ENCODE measurements at places on chromosomes 2 and 18.

DNA sequence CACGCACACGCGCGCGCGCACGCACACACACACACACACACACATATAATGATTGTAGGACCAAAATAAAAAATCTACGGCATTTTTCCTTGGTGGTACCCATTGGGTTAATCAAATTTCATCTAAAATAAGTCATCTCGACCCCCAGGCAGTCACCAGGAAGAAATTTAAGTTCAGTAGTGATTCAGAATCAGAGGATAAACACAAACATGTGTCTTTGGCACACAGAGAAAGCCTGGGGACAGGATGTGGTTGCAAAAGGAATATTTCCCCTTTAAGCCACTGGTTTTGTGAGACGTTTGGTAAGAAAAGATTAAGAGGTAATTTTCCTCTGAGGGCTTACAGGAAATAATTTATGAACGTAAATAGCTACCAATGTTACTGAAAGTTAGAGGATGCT lies 171.6 kb upstream of the PIEZO2 start:
- DNase-seq = no peak

DNA sequence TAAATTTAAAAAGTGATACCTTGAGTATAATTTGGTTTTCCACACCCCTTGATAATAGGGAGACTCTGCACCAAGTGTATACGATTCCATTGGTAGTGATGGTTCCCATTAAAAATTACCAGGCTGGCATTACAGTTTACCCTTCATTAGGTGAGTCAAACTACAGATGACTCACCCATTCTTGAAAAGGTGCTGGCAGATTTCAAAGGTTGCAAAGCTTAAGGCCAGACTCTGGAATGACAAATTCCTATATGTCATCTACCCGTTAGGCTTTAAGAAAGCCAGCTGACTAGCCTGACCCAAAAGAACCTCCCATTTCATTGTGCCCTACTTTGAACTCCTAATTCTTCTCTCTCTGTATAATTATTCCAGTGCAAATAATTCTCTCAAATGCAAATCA lies 124.4 kb downstream of the LRRTM4 start:
- DNase-seq = no peak

- no peak for DNase-seq
Observed at GRCh38 chr18:72700961-72701710, 157.0 kb upstream of the CBLN2 start.

DNA sequence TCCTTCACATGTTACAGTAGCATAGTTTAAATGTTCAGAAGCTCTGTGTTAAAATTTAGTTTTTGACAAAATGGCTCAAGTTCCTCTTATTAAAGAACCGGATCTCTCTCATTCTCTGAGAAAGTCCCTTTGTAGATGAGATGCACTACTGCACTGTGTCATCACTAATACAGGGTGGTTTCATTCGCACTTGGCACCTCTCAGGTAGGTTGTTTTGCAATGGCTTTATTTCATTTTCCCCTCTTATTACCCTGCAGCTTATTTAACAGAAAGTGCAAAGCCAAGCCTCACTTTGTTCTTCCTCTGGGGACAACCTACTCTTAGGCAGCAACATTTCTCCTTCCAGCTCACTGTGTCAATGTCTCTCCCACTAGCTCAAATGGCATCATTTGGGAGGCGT lies 185.1 kb downstream of the DLGAP1 start:
- no peak for DNase-seq

DNA sequence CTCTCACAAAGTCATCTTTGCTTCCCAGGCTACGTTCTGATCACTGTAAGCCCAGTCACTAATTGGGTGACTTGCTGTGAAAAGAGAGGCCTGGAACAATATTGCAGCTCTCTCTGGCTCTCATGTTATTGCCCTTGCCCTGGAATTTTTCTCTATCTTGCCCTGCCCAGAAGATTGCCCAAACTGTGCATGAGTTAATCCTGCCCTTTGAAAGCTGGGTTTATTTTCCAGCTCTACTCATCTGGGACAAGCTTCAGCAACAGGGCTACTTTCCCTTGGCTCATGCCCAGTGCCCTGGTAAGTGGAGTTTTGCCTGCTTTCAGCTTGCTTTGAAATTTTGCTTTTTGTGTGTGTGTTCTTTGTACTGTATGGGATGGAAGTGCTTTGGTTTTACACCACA lies 6.9 kb upstream of the EHBP1 start:
- no peak for DNase-seq

DNA sequence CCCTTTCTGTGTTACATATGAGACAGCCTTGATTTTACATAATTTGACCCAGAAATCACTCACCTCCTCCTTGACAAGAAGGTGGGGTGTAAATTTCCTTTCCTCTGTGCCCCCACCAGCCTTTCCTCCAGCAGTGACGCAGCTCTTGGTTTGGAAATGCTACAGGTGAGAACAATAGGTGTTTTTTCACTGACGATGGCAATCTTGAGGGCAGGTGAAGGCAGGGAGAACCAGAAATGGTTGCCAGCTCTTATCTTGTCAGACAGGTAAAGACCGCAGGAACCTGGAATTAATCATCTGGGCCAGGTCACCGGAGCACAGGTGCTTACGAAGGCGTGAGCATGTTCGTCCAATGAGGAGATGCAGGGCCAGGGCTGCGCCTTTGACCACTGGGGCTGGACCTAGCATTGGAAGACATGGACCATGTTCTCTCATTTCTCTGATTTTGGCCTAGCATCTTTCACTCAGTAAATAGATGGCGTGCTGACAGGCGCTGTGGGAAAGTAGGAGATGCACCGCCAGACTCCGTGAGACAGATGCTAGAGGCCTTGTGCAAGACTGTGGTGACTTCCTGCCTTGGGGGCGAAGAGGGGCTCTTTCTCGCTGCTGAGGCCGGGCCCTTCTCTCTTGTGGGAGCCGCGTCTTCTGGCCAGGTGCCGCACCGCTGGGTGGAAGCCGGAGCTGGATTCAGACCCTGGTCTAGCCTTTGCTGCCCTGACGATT lies 4.0 kb downstream of the CIDEA start:
- no peak for DNase-seq

- no peak for DNase-seq
Observed at GRCh38 chr2:98882368-98882767, 53.7 kb downstream of the CRACDL start.

DNA sequence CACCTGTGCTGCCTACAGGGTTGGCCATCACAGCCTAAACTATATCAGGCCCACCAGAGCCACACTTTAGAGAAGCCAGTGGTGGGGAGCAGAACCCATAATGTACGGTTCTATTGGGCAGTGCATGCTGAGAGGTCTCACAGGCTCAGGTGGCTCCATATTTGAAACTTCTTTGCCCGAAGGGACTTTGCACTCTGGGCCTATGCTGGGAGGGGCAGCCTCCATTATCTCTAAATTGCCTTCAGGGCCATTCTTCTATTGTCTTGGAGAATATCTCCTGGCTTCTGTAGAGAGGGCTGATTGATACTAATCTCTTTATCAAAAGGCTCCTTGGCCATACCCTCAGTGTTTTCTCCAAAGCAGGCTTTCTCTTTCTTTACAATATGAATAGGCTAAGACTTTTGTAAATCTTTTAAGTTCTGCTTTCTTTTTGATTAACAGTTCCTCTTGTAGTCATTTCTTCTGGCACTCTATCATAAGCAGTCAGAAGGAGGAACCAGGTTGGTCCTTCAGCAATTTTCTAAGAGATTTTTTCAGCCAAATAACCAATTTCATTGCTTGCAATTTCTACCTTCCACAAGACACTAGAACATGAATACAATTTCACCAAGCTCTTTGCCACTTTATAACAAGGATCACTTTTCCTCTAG lies 44.5 kb downstream of the RPE start:
- no peak for DNase-seq

DNA sequence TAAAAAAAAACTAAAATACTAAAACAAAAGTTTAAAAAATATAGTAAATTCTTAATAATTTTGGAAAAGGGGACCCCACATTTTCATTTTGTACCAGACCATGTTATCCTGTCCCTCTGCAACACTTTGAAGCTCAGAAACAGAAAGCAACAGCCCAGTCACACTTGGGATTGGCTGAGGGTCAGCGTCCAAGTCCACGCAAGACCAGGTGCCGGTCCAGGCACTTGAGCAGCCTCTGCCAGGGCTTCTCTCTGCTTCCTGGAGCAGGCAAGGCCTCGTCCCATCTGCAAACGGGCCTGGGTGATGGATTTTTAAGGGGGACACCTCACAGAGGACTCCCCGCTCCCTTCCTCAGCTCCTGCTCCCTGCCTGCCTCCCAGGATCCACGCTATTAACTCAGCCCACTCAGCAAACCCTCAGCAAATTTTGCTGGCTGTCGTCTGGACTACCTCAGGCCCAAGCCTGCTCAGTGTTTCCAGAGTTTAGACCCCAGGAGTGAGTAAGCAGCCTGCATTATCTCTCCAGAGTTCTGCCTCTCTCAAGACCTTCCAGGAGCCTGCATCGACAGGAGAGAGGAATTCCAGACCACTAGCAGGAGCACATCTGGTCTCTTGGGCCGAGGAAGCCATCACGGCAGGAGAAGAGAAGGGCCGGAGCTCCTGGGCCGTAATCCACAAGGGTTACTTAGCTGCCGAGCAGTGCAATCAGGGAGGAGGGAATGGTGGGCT lies 88.7 kb upstream of the STPG4 start:
- DNase-seq = no peak

DNA sequence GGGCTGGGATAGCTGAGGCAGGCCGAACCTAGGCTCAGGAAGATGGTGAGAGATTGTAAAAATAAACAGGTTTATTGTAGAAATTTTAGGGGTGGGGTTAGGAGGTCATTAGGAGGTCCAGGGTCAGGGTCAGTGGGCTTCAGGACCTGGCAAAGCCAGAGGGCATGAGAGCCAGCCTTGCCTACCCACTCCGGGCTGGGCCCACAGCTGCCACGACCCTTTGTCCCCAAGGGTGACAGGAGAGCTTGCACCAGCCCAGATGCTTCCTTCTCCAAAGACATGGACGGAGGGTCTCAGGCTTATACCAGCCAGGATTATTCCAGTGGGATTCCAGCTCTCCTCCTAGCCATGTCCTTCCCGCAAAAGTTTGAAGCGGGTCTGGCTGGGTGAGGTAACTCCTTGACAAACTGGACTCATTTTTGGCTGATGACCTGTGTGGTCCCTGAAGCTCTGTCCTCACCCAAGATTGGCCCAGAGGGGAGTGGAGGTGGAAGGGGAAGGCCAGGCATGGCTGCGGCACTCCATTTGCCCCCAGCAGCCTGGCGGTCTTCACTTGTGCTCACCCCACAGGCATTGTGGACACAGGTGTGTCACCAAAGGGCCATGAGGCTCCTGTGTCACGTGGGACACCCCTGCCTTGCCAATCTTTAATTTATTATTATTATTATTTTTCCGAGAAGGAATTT lies 23.8 kb upstream of the ATOH8 start:
- no peak for DNase-seq

- no peak for DNase-seq
Observed at GRCh38 chr2:230453006-230453405, 37.0 kb downstream of the SP100 start.

DNA sequence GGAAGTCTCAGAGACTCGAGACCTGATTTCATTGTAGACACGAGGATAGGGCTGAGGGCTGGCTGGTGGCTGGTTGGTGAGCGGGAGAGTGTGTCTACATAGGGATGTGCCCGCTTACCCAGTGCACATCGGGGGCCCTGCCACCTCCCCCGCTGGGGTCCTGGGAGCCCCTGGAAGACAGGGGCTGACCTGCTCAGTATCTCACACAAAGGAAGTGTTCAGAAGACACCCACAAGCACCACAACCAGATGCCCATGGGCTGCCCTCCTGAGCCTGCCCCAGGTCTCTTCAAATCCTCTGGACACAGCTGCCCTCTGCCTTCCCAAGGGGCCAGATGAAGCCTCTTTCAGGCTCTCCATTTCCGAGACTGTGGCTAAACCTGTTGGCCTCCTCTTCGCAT lies 43.1 kb downstream of the MYCN start:
- DNase-seq = no peak

DNA sequence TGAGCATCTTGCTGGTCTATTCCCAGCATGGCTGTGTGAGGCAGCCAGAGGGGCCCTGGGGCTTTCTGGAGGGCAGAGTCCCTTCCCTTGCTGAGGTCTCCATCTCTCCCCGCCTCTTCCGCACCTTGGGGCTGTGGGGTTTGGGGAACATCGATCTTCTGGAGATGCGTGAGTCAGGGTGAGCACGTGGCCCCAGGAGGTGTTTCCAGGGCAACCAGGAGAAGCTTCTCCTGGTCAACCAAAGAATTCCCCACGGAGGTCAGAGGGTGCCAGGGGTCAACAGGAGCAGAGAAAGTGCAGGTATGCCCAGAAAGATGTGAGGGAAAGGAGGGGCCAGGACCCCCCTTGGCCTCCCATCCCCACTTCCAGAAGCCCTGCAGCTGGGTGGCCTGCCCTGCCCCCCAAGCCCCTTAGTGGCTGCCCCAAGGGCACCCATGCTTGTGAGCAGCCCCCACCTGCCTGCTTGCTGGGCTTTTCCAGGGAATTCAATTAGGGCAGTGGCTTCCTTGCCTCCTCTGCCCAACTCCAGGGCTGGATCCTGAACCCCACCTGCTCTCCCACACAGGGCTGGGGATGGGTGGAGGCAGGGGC lies 2.8 kb upstream of the PROM2 start:
- DNase-seq = no peak

DNA sequence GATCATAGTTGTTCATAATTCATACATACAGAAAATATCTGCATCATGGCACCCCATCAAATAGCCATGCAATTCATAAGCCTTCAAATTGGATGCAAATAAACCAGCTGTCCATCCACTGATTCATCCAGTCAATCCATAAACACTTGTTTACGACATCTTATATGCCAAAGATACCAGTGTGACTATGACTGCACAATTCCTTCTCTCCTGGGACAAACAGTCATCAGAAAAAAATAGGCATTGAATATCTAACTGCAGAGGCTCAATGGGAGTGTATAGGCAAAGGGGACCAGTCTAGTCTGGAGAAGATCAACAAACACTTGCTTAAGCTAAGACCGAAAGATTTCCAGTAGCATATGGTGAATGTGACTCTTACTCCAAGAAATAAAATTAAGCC lies 70.0 kb downstream of the COL4A3 start:
- no peak for DNase-seq

- DNase-seq = no peak
Observed at GRCh38 chr2:6944555-6944954, 27.3 kb downstream of the RNF144A start.

DNA sequence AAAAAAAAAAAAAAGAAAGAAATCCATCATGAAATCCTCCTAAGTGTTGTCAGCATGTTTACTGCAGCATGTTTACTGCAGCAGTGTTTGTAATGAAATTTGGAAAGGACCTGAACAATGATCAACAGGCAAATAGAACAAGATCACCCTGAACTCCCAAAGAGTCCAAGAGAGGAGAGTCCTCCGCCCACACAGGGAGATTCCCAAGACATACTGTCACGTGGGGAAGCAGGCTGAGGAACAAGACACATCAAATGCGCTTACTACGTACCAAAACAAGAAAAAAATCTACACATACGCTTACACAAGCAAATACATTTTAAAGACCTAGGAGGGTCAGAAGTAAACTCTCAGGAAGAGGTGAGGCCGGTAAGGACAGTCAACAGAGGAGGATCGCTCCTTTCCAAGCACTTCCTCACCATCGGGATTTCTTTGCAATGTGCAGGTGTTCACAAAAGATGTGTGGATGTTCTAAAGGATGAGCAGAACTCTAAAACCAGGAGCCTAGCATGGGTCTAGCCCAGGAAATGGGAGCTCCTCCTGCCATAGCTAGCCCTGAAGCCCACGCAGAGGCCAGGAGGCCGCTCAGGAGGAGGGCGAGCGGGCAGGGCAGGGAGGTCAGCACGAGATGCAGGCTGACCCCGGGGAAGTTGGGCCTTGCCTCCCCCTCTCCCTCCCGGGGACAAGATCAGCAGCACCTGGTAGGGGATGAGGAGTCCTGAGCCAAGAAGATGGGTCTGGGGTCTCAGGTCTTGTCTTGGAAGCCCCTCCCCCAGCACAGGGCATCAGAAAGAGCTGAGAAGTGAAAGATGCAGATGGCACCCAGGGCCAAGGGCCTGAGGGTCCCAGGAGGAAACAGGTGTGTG lies 66.4 kb downstream of the ZNF516 start:
- DNase-seq = no peak

GRCh38 chr2:128622955-128623620 lies 304.4 kb upstream of the HS6ST1 start:
- no peak for DNase-seq

All from NCI-H2029 treated with DMSO at 0.1 percent for 48 hours (cell line).